ENCODE measurements at places on chromosomes 7 and 10.

DNA sequence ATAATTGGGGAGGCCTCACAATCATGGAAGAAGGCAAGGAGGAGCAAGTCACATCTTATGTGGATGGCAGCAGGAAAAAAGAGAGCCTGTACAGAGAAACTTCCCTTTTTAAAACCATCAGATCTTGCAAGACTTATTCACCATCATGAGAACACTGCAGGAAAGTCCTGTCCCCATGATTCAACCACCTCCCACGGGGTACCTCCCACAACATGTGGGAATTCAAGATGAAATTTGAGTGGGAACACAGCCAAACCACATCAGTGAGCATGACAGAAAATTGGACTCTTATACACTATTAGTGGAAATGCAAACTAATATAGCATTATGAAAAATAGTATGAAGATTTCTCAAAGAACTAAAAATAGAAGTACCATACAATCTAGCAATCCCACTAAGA lies 271.2 kb downstream of the MAGI2 start:
- no peak for DNase-seq

DNA sequence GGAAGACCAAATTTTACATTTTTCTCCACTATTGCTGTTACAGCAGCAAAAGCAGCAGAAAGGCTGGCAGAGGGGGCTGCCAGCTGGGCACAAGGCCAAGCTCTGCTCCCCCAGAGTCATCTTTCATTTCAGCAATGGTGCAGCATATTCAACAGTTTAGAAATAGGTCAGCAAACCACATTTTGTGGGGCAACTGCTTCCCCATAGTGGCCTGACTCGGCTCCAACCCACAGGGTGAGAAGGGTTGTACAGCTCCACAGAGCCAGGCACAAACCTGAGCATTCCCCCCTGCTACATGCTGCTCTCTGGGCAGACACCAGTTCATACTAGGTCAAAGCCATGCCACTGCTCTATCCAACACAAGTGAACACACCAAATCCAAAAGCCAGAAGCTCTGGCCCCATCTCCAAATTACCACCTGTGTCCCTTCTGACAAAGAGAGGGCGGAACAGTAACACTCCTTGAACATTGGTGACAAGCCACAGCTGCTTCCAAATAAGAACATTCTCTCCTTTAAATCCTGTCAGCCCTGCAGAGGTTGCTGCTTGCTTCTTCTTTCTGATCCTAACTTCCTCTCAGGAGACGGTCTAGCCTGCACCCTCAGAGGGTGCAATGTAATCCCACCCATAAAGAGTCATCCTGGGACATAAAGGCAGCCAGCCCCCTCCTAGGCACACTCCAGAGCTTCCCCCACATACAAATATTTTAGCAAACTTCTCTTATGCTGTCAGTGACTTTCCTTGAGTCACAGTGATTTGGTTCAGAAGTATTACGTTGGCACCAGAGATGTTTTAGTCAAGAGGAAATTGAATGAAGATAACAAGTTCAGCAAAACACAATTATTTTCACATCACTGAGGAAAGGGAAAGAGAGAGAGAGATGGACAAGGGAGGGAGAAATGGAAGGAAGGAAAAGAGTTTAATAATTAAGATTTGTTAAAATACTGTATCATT lies 39.0 kb upstream of the SLIT1 start:
- no peak for DNase-seq

DNA sequence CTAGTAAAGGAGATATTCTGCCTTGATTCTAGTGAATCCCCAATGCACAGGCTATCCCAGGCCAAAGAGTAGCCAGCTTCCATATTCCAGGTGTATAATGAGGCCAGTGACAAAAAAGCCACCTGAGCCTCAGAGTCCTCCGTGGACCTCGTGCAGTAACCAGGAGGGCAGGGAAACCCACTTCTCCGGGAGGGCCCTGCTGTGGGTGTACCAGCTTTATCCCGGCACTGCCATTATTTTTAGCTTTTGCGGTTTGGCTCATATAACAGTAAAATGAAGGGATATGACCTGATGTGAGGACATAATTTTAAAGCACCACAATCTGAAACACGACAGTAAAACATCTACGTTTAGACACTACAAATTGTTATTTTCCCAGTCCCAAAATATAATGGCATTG lies 109.0 kb downstream of the SVIL start:
- no peak for DNase-seq

DNA sequence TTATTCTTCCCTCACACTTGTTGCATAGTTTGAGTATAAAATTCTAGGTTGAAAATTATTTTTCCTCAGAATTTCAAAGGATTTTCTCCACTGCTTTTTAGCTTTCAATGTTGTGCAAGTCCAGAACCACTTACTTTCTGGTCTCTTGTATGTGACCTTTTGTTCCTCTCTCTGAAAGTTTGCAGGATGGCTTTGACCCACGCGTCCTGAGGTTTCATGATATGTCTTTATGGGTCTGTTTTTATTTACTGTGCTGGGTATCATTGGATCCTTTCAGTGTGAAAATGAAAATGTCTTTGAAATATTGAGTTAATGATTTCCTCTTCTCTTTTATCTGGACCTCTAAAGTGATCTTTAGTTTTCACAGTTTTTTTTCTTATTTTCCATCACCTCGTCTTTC lies 38.5 kb downstream of the C1GALT1 start:
- DNase-seq, result no peak

Data from stimulated activated CD4-positive, alpha-beta T cell treated with anti-CD3 and anti-CD28 coated beads, Interleukin-2, amount 100 ng/mL, for 48 hours (primary cell).